ENCODE measurements at places on chromosomes 3 and 15.

- DNase-seq: no peak
These were observed 747 bp downstream of the PLD1 start for GRCh38 chr3:171809611-171809860.

DNA sequence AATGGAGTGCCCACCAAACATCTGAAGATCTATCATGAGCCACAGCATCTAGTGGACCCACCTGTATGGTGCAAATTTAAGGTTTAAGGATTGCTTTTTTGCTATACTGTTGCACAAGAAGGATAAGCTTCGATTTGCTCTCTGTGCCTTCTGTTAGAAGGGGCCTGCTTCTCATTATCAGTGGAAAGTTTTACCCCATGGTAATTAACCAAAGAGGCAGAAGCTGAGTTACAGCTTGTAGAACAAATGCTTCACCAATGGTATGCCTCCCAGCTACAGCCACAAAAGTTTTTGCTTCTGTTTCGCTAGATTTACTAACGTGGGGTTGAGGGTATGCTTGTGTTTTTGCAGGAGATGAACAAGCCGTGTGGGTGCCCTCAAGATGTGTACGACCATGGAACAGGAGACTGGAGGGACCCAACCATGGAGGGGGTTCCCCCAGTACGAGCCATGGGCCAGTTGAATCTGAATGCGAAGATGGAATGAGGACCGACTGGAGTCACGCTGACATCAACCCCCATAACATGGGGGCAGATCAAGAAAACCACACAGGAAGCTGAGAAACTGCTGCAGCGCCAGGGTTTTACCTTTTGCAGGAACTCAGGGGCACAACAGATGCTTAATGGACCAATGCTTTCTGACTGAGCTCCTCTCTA is 43.5 kb downstream of the ACAD9 start:
- DNase-seq: no peak

DNA sequence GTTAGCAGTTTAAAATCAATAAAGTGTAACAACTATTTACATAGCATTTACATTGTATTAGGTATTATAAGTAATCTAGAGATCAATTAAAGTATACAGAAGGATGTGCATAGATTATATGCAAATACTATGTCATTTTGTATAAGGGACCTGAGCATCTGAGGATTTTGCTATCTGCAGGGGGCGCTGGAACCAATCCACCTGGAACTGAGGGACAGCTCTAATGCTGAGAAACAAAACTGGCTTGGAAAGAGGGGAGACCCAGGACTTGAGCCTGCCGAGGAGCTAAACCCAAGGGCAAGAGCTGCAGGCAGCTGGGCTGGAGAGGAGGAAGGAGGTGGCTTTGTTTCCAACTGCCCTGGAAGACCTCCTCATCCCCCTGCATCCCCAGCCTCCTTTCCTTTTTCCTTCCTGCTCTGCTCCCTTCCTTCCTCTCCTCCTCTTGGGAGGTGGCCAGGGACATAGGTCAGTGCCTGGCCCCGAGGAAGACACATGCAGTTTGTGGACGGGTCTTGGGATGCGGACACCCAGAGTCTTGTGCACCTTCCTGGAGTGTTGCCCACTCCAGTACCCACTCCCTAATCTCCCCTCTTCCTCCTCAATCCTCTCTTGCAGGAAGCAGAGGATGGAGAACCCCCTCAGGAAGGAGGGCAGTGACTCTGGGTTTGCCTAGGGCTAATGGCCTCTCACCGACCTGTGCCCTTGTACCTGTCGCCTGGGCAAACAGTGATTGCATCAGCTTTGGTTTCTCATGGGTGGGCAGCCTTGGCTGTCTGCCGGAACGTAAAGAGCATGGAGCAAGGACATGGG is 825 bp upstream of the RTP3 start:
- peak; percentile 59 for DNase-seq

DNA sequence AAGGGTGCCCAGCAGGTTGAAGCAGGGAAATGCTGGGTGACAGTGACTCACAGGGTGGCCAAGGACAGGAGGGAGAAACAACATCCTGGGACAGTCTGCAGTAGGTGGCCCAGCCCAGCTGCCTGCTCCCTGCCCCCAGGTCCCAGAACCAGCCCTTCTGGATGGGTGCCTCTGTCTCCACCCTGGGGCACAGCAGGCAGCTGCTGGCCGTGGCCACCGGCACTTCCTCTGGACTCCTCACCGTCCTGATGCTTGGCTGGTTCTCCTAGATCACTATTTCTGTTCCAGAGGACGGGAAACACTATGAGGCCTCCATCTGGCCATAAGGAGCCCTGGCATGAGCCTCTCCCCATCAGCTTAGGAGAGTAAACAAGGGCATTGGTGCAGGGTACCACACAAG is 258.9 kb downstream of the XXYLT1 start:
- no peak for DNase-seq

- DNase-seq: no peak
These were observed 154.9 kb downstream of the CDIN1 start for GRCh38 chr15:36734366-36734765.

DNA sequence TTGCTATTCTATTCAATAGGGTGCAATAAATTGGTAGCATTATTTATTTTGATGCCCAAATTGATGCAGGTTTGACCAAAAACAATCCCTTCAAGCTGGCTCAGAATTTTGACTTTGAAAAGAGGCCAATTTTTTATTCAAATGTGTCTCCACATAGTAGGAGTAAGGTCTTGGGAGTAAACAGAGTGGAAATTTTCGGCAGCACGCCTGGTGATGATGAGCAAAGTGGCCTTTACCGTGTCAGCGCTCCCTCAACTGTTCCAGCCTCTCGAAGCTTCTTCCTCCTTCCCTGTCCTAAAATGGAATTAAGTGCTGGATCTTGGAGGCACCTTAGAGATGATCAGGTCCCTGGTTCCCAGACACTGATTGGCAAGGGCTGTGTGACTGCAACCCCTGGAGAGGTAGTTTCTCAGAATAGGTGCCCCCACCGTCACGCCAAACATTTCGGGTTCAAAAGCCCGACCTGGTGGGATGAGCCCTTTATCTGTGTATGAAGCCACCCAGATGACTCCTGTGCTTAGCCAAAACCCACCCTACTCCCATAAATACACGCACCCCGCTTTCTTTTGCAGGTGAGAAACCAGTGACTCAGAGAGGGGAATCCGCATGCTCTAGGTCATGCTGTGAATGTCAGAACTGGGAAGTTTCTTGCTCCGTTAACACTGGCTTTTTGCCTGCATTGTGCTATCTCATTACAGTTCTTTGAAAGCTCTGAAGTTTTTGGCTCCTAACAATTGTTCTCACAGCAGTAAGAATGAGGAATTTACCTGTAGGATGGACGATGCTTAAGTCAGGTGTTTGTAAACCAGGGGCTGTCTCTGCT is 89.1 kb downstream of the CRYGS start:
- no peak for DNase-seq

GRCh38 chr3:160161921-160162320 is 63.3 kb upstream of the C3orf80 start:
- DNase-seq: no peak

GRCh38 chr15:75143738-75144334 is 57.8 kb upstream of the C15orf39 start:
- DNase-seq: no peak

DNA sequence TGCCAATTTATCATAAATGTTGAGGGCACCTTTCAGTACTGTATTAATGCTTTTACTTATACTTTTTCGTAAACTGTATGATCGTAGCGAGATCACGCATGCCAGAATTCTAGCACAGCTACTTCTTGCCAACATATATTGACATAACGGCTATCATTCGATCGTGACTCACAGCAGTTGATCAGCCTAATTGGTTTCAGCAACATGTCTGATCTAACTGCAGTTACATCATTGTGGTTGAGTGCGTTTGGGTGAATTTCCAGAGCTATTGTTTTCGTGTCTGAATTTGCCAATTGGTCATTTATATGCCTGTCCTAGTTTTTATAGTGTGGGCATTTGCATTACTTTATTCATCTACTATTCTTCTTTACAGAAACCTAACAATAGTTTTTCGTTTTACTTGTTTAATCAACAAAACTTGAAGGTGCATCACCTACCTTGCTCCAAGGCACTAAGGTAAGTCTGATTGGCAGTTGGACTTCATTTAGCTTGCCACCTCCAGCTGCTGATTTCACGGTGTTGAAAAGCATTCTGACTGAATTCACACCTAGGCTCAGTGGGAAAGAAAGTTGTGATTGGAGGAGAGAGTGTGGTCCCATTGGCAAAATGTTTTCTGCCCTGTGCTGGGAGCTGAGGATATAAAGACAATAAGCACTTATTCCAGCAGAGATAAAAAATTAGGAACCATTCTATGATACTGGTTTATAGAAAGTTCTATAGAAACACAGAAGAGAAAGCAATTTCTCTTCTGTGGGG is 120.9 kb upstream of the RGMA start:
- DNase-seq: no peak

DNA sequence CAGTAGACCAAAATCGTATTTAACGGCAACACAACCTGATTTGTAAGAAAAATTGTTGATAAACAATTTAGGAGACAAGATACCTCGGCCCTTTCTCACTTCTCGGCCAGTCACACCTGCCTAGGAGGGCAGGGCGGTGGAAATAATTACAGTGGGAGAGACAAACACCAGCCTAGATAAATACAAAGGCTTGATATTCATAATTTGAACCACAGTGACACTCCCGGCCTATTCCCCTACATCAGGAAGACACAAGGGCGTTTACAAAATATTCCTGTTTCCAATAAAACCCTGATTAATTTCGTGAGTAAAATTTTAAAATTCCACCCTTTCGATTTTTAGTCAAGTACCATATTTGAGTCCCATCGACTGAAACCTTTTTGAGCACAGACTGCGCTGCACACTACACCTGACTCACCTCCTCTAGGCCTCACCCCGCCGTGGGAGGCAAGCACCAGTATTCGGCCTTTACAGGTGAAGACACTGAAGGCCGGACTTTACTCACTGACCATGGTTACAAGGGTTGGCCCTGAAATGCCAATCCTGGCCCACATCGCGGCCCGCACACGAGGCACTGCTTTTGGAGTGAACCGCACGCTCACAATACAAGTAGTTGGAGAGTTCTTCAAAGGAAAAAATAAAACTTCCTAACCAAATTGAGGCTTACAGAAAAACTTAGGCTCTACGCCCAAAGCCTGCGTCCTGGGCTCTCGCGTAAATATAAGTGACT is 794 bp downstream of the ARPP19 start:
- DNase-seq: peak; percentile 17

GRCh38 chr15:56040081-56041035 is 46.9 kb upstream of the NEDD4 start:
- DNase-seq: no peak

DNA sequence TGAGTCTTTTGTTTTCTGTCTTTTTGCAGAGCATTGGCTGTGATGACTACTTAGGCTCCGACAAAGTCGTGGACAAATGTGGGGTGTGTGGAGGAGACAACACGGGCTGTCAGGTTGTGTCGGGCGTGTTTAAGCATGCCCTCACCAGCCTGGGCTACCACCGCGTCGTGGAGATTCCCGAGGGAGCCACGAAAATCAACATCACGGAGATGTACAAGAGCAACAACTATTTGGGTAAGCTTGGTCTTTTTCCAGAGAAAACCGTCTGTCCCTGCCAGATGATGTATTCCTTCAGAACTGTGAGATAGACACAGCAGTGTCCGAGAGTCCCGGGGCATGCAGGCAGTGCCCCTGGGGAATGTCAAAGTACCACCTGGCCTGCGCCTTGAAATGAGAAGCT is 149.9 kb upstream of the NR2E3 start:
- DNase-seq: no peak

- DNase-seq: no peak
These were observed 520.4 kb downstream of the FOXP1 start for GRCh38 chr3:71062952-71063772.

DNA sequence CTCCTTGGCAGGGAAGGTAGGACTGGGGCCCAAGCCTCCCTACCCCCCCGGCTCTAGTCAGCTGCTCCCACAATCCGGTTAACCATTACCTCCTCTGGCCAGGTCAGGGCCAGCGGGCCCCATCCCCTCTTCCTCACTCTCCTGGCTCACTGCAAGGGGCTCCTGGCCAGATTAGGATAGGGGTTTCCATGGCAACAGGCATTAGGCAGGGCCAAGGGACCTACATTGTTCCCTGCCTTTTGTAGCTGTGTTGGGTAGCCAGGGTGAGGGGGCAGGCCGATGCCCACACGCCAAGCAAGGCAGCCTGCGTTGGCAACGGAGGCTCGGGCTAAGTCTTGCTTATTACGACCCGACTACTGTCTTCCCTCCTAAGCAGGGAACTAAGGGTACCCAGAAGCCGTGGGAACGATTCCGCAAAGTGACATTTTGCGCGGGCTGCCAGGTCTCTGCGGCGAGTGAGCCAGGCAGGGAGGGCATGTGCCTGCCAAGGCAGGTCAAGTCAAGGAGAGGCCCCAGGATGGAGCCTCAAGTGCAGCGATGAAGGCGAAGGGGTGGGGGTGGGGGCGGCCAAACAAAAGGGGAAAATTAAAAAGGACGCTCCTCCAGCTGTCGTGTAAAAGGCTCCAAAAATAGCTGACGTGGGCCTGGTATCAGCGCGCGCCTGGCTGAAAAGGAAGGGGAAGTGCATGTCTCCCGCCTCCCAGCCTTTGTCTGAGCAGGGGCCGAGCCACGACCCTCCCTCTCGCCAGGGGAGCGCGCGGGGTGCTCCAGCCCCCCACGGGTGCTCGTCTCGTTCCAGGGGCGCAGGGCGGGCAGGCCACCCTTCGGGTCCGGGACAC is 919 bp downstream of the IDH2 start:
- peak; percentile 85 for DNase-seq

- no peak for DNase-seq
These were observed 2.0 kb downstream of the FOXL2NB start for GRCh38 chr3:138949002-138949418.

- no peak for DNase-seq
These were observed 34.6 kb upstream of the PPIB start for GRCh38 chr15:64197425-64197824.

DNA sequence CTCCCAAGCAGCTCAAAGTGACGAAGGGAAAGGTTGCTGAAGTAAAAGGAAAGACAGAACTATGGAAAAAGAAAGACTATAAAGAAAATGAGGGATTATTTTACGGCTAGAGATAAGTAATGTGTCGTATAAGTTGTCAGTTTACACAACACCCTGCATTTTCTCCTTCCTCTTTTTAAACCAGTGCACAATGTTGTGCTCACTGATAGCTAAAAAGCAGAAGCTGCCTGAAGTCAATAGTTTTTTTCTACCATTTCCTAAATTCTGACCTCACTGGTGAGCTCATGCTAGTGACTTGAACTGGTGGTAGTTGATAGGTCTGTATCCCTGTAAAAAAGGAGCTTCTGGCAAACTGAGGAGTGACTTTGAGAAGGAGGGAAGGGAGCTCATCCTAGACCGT is 368.6 kb upstream of the GBE1 start:
- DNase-seq: peak; percentile 92
